ENCODE measurements at places on chromosomes 5 and 9.

DNA sequence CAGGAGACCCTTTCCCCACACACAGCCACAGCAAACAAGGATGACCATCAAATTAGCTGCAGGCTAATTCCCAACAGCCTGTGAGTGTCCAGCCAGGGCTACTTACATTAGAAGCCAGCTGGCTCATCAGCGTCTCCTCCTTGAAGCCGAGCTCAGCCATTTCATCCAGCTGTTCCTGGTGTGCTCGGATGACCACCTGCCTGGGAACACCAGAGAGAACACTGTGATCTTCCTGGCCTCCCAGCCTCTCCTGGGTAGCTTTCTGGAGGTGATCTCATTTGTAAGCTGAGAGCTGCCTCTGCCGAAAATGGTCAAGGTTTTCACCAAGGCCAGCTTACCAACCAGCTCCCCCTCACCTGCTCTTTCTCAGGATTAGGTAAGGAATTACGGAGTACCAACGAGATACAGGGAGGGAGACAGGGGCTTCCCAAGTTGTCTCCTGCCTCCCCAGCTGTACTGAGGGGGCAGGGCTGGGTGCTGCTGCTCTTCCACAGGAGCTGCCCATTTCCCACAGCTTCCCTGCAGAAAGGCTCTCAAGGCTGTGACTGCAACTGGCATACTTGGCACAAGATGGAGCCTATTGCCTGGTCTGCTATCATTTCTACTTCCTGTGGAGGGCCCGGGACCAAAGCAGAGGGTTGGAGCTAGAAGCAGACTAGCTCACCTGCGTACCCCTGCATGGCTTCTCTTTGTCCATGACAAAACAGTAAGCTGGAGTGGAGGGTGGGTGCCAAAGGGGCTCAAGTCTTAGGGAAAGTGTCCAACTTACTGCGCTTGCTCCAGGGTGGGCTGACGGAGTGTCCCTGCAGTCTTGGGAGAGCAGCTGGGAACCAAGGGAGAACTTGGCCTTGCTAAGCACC is 73.9 kb downstream of the KIF24 start:
- no peak for DNase-seq

DNA sequence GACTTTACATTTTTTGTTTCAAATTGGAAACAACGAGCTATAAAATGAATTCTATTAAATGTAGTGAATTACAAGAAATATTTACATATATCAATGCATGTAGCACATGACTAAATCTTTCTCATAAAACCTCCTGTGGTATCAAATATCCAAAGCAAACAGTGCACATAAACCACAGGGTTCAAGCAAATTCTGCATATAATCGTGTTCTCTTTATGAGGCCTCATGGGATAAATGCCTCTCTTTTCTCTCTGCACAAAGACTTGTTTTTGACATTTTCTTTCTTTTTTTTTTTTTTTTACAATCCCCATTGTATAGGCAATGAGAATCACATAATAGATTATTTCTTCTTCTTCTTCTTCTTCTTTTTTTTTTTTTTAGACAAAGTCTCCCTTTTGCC is 1117.2 kb upstream of the DMAC1 start:
- DNase-seq, result no peak

- no peak for DNase-seq
Observed at GRCh38 chr9:13424872-13425271, 145.4 kb upstream of the MPDZ start.

DNA sequence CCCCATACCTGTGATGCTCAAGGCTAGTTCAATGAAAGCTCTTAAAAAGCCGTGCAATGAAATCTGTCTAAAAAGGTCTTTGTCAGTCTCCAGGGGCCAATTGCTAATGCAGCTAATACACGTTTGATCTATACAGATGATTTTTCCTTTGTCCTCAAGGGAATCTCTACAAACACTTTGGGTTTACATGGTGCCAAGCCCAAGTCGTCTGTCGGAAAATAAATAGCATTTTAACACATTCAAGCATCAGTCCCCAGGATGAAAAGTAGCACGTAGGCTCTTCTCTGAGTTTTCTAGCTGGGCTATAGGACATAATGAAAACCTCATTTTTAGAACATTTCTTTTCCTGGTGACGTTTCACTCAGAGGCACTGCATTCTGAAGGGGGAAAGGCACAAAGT is 477.4 kb upstream of the WWC1 start:
- no peak for DNase-seq

DNA sequence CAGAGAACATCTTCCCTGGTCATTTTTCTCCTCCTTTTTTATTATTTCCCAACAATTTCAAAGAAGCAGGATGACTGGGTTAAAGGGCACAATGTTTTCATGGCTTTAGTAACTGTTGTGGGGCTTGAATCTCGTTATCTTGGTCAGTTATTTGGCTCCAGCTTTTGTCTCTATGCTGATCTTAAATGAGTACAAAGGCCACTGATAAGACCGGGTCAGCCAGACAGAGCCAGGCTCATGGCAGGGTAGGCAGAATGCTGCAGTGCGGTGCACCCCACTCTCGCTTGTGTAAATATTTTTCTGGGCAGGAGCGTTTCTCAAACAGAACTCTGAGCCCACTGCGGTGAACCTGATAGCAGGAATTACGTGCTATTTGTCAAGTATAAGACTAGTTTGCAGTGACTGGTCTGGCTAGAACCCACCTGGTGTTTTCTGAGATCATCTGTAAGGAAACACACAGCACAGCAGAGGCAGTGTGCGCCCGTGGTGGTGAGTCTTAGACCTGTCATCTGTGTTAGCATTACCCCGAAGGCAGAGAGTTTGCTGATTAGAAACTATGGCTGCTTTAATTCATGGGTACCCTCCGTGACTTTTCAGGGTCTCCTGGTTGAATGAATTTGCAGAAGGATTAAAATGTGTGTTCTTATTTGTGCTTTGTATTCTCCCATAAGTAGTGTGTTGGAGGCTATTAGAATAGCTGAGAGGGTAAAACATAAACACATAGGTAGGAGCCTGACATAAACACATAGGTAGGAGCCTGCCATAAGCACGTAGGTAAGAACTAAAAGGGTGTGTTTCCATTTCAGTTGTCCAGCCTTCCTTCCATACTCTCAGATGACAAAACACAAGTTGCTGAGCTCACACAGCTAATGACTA is 158.6 kb upstream of the DMRT1 start:
- no peak for DNase-seq

GRCh38 chr9:21982861-21983560 is 11.2 kb downstream of the CDKN2A start:
- DNase-seq, result no peak

GRCh38 chr9:133331641-133332380 is 4.2 kb downstream of the SURF6 start:
- DNase-seq, result no peak

DNA sequence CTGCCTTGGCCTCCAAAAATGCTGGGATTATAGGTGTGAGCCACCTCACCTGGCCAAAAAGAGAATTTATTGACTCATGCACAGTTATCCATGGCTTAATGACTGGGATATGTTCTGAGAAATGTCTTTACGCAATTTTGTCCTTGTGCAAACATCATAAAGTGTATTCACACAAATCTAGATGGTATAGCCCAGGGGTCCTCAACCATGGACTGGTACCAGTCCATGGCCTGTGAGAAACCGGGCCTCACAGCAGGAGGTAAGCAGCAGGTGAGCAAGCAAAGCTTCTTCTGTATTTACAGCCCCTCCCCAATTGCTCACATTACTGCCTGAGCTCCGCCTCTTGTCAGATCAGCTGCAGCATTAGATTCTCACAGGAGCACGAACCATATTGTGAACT is 12.4 kb upstream of the SIL1 start:
- no peak for DNase-seq

DNA sequence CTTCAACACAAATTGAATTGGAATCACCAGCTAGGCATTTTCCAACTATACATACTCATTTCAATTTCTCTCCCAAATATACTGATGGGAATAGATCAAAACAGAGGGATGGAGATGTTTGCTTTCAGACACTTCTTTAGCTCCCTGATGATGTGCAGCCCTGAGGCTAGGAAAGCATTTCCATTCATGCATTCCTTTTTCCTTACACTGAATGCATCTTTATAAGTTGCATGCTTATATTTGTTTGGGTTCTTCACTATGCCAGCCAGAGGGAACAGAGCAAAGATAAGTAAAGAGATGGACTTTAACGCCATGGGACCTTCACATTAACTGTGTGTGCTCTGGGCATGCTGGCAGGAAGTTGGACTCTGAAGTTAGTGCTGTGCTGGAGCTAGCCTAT is 696.5 kb upstream of the CDH9 start:
- no peak for DNase-seq

DNA sequence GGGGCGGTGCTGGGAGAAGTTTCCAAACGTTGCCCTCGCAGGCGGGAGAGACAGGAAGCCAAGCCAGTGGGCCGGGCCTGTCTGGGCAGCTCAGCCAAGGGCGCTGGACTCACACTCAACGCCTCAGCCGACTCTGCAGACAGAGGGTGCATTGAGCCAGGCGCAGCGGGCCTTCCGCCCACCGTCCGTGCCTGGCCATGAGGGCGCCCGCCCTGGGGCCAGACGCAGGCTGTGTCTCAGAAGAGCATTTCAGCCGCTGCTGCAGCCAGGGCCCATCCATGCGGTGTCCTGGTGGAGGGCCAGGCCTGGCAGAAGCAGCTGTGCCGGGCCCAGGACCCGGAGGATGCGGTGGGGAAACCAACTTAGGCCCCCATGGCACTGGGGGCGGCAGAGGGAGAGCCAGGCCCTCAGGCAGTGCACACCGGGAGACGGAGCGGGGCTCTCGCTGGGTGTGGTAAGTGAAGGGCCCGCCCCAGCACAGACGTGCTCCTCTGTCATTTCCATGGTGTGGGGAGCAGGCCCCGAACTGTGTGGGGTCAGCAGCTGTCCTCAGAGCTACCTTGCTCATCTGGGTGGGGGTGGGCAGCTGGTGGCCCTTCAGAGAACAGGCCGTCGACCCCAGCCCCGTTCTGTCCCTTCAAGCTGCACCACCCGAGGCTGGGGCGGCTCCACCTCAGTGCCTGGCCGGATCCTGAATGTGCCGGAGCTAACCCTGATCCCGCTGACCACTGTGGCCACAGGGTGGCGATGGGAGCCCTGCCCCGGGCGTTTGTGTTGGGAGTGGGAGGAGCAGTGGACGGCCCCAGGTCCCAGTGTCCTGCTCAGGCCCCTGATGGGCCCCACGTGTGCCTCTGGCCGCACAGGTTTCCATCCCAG is 18.0 kb downstream of the DNLZ start:
- no peak for DNase-seq

GRCh38 chr5:64876203-64876602 is 107.5 kb downstream of the CWC27 start:
- no peak for DNase-seq

DNA sequence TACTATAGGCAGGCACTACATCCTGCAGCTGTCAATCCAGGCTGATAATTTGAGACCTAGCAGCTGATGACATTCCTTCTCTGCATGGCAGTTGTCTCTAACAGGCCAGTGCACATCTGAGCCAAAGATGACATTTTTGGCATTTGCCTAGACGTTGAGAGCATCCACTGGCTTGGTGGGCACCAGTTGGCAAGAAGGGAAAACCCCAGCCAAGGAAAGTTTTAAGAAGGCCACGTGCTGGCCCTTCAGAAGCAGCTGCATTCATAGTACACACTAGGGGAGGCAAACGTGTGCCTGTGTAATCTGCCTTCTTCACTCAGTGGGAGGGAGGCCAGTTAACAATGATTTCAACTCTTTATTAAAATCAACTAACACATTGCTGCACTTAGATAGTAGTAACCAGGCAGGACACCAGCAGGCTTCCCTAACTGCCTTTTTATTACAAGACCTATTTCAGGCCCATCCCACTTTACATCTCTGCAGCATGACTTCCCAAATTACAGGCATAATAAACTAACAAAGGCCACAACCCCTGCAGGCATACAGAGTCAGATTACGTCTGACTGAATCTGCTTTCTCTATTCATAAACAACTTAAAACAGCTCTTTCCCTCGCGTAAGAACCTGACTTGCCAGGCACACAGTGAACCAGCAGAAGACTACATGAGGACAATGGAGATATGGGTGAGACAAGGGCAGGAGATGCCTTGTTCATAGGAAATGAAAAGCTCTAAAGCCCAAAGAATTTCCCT is 576.3 kb downstream of the PDE4D start:
- DNase-seq, result no peak

- DNase-seq, result no peak
Observed at GRCh38 chr9:87141124-87141523, 193.8 kb upstream of the GAS1 start.

- DNase-seq, result no peak
Observed at GRCh38 chr9:102550266-102550665, 444.9 kb upstream of the CYLC2 start.

DNA sequence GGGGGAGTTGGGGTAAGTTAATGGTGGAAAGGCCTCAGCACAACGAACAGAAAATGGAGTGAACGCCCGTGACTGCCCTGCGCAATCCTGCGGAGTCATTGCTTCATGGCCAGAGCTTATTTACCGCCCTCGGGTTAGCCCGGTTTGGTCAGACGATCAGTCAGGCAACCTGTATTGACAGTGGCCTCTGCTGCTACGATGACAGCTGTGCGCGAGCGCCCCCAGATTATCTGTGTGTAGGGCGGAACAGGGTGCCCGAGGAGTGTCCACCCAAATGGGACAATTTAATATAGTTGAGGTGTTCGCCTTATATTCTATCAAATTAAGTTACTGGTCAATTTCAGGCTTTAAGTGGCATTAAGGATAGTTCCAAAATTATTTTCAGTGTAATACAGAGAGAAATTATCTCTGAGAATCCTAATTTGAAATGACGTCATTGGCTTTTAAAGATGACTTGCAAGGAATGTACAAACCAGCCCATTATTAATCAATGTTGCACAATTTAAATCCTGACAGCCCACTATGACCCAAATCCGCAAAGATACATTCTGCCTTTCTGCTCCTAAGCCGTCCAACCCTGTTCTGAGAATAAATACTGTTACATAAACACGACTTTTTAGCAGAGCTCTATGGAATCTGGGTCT is 879 bp upstream of the UBQLN1 start:
- peak; percentile 13 for DNase-seq
